ENCODE measurements at places on chromosomes 4 and X.

GRCh38 chrX:23660766-23661132 lies 6.5 kb upstream of the PRDX4 start:
- no peak for DNase-seq

DNA sequence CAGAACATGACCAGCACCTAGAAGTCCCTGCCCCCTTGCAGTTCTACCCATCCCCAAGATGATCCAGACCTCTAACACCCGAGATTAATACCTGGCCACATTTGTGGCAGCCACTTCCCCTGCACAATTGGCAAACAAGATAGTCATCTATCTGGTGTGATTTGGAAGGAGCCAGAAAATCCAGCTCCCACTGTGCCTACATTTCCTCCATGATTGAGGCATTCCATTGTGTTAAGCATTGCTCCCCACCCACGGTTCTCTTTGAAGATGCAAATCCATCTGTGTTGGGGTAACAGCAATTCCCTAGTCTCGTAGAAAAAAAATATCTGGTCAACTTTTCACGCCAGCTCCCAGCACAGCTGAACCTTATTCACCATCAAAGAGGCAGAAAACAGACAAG lies 405.0 kb downstream of the BCOR start:
- no peak for DNase-seq

GRCh38 chr4:38461342-38461741 lies 202.7 kb upstream of the KLF3 start:
- DNase-seq: no peak

DNA sequence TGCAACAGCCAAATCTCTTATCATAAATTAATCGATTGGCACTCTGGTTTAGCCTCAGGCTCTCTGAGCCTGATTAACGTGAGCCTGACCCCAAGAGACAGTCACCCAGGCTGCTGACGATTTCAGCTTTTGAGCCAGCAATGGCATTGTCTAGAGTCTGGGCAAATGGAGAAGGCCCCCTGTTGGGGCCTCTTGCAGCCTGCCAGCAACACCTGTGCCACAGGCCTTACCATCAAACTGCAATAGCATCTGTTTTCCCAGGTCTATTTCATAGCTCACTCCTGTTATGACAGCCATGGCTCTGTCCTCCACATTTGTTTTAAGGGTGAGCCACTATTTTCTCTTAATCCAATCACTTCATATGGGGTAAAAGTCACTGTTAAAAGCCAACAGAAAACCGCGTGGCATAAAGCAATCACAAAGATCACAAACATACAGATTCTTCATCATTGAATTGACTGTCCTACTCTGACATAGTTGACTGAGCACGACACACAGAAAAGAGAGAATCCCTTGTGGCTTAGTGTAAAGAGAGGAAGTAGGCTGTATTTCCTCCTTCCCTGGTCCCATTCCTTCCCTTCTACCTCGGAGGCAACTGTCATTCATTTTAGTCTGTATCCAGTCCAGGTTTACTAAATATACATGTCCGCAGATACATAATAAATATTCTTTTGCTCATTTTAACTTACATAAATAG lies 47.8 kb downstream of the SLC9A7 start:
- no peak for DNase-seq

DNA sequence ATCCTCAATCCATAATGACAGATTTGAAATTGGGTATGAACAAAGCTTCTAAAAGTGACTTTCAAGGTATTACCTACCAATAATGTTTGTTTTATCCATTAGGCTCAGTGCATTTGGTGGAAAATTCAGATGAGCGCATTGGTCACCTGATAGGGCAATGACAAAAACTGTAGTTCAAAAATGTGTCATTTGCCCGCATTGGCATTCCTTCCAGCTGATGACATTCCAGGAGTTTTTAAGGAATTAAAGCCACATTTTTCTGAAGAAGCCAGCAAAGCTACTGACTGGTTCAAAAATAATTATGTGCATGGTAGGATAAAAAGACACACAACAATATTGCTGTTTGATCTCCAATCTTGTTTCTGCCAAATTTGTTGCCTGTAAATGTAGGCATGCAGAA lies 473.4 kb upstream of the CPEB2 start:
- DNase-seq: no peak

GRCh38 chr4:99467887-99468286 lies 32.7 kb upstream of the ADH7 start:
- no peak for DNase-seq

- no peak for DNase-seq
Measured at GRCh38 chrX:12790885-12791256, 341 bp upstream of the PRPS2 start.

Data from stimulated activated CD8-positive, alpha-beta memory T cell treated with anti-CD3 and anti-CD28 coated beads, Interleukin-7, amount 100 ng/mL, for 1 hour (primary cell).